ENCODE measurements at places on chromosomes 2 and 18.

- DNase-seq = no peak
Measured at GRCh38 chr2:37098416-37099118, 14.2 kb downstream of the GPATCH11 start.

GRCh38 chr18:54323970-54324369, 33.7 kb downstream of the STARD6 start:
- DNase-seq = no peak

GRCh38 chr18:51030537-51031258, 685 bp downstream of the SMAD4 start:
- peak; percentile 67 for DNase-seq

GRCh38 chr2:112342067-112342550, 66.7 kb downstream of the ZC3H6 start:
- DNase-seq = no peak

DNA sequence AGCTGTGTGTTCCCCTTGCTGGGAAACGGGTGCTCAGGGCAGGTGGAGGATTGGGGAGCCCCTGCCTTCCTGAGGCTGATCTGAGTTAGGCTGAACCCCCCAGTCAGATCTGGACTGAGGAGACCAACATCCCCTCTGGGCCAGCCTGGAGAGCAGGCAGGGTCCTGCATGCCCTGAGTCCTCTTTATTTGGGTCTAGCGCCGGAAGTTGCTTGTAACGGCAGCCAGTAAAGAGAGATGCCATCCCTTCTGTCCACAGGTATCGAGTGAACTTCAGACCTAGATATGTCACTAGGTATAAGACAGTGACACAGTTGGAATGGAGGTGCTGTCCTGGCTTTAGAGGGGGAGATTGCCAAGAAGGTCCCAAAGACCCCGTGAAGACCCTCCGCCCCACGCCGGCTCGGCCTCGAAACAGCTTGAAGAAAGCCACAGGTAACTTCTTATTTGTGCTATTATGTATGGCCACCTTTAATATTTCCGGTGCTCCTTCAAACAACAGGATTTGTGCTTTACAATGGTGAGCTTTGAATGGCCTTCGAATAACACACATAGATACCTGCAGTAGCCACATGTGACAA, 38.0 kb downstream of the EMILIN2 start:
- DNase-seq = no peak

GRCh38 chr2:63992061-63992685, 27.1 kb downstream of the VPS54 start:
- DNase-seq = no peak

DNA sequence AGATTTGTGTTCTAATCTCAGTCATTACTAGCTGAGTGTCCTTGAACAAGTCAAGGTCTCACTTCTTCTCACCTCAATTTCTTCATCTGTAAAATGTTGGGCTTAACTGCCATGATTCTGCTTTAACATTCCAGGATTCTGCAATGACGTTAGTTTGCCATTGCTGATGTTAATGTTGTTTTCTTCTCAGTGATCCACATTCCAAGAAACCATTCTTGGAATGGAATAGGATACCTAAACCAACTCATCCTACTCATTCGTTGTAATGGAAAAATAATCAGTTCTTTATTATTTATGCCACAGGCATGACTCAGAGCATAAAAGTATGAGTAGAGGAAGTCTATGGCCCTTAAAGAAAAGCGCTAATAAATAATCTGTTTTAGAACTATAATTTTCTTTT, 140.2 kb upstream of the ETAA1 start:
- DNase-seq = no peak

- peak; percentile 51 for DNase-seq
Measured at GRCh38 chr2:70141902-70142589, 48.8 kb downstream of the C2orf42 start.

DNA sequence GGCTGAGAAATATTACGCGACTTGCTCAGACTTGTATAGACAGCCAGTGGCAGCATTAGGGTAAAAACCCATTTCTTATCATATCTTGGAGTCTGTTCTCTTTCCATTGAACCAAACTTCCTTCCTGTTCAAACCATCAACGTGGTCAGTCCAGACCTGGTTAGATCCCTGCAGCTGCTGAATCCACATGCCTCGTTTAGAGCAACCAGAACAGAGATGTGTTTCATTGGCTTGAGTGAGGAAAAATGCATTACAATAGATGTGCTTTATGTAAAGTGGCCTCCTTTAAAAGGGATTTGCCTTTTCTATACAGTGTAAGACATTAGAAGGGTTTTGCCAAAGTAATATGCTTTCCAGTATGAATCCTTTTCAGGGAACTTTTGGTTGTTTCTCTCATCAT, 232.4 kb downstream of the MEIS1 start:
- no peak for DNase-seq

- no peak for DNase-seq
Measured at GRCh38 chr2:101625387-101625786, 72.1 kb upstream of the MAP4K4 start.

- peak; percentile 97 for DNase-seq
Measured at GRCh38 chr2:235614900-235615712, 121.3 kb downstream of the AGAP1 start.

DNA sequence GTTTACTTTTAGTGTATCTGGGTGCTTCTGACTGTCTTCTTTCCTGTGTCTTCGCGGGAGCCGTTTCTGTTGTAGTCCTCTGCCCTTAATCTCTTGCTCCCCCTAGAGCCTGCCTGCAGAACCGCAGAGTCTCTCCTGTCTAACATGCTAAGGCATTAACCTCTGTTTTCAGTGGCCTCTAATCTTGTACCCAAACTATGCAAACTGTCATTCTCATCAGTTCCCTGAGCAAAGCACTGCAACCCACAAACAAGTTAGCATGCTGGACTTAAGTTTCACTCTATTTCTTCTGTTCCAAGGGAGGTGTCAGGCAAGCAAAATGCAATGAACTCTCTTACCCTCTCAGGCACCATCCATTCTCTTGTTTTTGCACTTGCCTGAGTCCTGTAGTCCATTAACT, 138.4 kb downstream of the OTX1 start:
- DNase-seq = no peak

GRCh38 chr18:75489493-75490190, 62.1 kb upstream of the SMIM21 start:
- DNase-seq = no peak

GRCh38 chr2:162127422-162127821, 24.6 kb downstream of the GCG start:
- DNase-seq = no peak

- peak; percentile 68 for DNase-seq
Measured at GRCh38 chr2:239438995-239439753, 38.4 kb upstream of the HDAC4 start.

- DNase-seq = peak; percentile 61
Measured at GRCh38 chr18:62979900-62980299, 264.6 kb downstream of the PHLPP1 start.

DNA sequence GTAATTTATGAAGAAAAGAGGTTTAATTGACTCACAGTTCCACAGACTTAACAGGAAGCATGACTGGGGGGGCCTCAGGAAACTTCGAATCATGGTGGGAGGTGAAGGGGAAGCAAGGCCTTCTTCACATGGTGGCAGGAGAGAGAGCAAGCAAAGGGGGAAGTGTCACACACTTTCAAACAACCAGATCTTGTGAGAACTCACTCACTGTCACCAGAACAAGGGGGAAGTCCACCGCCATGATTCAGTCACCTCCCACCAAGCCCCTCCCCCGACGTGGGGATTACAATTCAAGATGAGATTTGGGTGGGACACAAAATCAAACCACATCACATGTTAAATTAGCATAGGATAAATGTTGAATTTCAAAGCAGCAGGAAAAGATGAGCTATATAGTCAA, 56.2 kb downstream of the STRADB start:
- DNase-seq = no peak

DNA sequence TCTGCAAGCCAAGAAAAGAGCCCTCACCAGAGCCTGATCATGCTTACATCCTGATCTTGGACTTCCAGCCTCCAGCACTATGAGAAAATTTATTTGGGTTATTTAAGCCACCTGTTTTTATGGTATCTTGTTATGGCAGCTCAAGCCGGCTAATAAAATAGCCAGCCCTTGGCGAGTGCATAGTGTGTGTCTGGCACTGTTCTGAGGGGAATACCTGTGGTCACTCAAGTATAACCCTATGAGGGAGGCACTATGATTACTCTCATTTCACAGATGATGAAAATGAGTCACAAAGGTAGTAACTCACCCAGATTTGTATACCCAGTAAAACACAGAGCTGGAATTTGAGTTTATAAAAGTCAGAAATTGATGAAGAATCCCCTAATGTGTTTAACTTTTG, 556.9 kb upstream of the SETBP1 start:
- no peak for DNase-seq

GRCh38 chr18:910247-910646, 5.6 kb downstream of the ADCYAP1 start:
- DNase-seq = no peak

- no peak for DNase-seq
Measured at GRCh38 chr18:23503963-23504344, 643 bp downstream of the RMC1 start.

- DNase-seq = no peak
Measured at GRCh38 chr2:25145803-25146202, 22.6 kb downstream of the POMC start.

- no peak for DNase-seq
Measured at GRCh38 chr2:57918126-57918525, 128.5 kb upstream of the VRK2 start.

DNA sequence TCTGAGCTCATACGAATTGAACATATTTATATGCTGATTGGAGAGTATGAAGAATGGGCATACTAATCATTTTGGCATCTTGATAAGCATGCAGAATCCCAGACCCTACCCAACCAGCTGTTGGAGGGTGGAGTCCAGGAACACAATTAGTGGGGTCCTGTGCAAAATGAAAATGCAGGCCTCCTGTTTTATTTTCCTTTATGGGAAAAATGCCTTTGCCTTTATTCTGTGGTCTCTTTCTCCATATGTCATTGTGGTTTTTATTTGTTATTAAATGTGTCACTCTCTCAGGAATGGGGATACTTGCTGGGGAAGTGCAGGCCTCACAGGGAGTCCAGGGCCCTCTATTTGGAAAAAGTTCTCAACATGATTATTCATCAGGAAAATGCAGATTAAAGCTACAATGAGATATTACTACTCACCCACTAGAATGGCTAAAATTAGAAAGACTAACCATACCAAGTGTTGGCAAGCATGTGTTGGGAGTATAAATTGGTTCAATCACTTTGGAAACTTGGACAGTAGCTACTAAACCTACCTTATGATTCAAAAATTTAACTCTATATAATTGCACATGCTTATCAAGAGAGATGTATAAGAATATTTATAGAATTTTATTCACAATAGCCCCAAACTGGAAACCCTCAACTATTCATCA, 223.1 kb upstream of the FBXO11 start:
- DNase-seq = no peak

- DNase-seq = no peak
Measured at GRCh38 chr2:140526575-140526974, 1604.2 kb downstream of the LRP1B start.

GRCh38 chr18:2337552-2338141, 233.7 kb downstream of the METTL4 start:
- DNase-seq = no peak

GRCh38 chr18:12409469-12409868, 1.7 kb downstream of the PRELID3A start:
- no peak for DNase-seq

GRCh38 chr2:156565066-156565710, 129.0 kb downstream of the GPD2 start:
- no peak for DNase-seq

GRCh38 chr2:13572466-13572865, 855.7 kb downstream of the TRIB2 start:
- DNase-seq = no peak

DNA sequence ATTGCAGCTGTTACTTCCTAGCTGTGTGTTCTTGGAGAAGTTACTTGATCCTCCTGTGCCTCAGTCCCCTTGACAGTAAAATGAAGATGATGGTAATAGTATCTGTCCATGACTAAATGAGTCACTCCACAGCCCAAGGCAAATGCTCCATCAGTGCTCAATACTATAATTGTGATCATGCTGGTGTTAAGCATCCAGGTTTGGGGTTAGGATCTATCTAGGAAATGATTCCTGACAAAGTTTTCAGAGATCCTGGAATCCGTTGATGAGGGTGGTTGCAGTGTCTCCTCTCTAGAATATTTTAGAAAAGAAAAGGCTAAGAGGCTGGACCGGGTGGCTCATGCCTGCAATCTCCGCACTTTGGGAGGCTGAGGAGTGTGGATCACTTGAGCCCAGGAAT, 2.7 kb upstream of the PRELID3A start:
- DNase-seq = no peak

GRCh38 chr2:30139131-30139870, 7.5 kb upstream of the YPEL5 start:
- no peak for DNase-seq

- no peak for DNase-seq
Measured at GRCh38 chr2:136424112-136424511, 306.2 kb upstream of the CXCR4 start.

- no peak for DNase-seq
Measured at GRCh38 chr18:69935319-69936190, 12.1 kb downstream of the CD226 start.

GRCh38 chr2:72092111-72092510, 55.6 kb downstream of the CYP26B1 start:
- DNase-seq = no peak

- no peak for DNase-seq
Measured at GRCh38 chr2:200993097-200993496, 29.6 kb upstream of the ORC2 start.

DNA sequence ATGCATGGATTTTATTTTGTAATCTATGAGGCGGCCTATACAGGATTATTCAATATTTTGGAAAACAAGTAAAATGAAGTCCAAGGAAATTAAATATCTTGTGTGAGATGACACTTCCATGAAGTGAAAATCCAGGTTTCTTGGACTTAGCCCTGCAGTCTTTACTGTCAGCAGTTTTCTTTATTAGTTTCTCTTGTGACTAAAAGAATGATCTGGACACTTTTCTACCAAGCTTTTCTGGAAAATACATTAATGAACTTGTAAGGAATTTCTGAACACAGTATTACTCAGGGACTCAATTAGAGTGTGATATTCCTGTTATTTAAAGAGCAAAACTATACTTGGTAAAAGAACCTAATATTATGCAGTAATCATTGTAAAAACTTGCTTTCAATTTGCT, 610.4 kb upstream of the SLC8A1 start:
- DNase-seq = no peak

GRCh38 chr2:142974288-142975024, 97.0 kb downstream of the KYNU start:
- no peak for DNase-seq

DNA sequence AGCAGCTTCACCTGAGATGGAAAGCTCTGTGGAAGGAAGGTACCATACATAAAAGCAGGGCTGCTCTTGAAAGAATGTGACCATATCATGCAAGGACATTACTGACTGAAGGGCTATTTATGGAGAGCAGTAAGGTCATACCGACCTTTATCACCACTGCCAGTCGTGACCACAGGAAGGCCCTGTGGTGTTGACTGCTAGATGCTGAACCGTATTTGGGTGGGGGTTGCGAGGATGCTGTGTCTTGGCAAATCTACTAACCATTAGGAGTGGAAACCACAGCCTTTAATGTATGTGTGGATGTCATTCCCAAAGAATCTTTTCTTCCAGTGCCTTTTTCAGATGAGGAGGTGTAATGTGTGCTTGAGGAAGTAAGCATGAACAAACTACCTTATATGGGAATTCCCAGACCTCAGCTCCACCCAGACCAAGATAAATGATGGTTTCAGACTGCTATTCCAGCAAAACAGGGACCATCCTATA, 60.8 kb downstream of the LIMS1 start:
- no peak for DNase-seq

Measured in Ammon's horn (tissue), 1 donor.